Hindlimb muscle (tissue), 1 donor: ENCODE measurements at places on chromosomes 13 and 19. TPM values are rescaled to one million over a fixed set of nuclear protein-coding genes. Genes with fewer than 3 reads are reported as not detected.

The KLF1 gene
- 0.88 TPM for polyA plus RNA-seq

DNA sequence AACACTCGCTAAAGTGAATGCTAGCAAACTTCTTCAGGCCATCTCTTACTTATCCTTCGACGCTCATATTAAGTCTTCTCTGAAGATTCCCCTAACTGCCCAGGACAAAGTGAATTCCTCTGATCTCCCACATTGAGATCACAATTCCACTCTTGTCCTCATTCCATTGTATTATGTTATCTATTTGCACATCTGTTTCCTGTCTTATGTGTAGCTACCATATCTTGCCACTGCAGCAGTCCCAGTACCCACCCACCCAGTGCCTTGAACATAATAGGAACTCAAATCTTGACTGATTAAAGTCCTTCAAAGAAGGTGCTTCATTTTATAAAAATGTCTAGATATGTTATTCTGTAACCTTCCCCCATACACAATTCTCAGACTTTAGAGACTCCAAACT lies 702.3 kb downstream of the DIAPH3 start:
- DNase-seq, result no peak

GRCh38 chr19:48815870-48816501 lies 5.2 kb upstream of the BCAT2 start:
- no peak for DNase-seq

- DNase-seq, result no peak
Measured at GRCh38 chr13:79735228-79735627, 254.3 kb downstream of the NDFIP2 start.

The TMC4 gene
- 5.7 TPM for polyA plus RNA-seq

DNA sequence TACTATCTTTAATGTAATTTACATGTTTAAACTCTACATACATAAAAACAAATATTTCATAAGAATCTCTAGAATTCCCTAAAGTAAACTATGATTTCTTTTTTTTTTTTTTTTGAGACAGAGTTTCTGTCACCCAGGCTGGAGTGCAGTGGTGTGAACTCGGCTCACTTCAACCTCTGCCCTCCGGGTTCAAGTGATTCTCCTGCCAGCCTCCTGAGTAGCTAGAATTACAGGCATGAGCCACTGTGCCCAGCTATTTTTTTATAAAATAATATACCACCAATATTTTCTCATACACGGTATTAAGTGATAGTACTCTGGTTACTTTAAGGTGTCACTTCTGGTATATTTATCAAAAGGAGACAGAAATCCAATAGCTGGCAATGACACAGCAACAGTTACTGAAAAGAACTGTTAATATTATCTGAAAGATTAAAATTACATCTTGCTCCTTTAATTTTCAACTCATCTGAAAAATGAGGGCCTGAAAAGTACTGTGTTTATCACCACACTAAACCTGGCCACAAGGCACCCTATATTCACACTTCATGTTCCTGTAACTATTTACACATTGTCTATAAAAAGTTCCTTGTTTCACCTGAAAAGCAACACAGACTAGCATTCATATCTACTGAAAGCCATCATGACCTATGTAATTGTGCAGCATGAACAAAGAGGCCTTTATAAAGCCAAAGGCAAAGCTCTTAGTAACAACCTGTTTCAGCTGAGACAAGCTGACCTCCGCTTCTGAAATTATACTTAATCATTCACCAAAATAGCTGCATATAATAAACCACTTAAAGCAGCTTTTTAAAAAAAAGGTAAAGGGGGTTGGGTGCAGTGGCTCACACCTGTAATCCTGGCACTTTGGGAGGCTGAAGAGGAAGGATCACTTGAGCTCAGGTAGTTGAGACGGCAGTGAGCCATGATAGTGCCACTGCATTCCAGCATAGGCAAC lies 106.1 kb downstream of the SLC25A15 start:
- no peak for DNase-seq

DNA sequence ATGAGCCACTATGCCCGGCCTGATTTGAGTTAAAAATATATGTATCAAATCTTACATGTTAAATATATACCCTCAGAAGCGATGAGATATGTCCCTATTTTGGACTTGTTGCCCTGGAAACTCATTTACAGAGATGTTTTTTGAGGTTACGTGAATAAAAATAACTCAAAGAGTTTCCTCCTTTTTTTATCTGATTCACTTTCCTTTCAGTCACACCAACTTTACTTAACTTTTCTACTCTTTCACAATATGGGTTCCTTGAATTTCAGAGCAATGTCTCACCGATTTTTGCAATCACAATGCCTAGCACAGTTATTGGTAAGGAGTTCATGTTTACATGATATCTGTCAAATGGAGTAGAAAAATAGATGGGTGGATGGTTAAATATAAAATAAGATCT lies 2.3 kb downstream of the OR7C2 start:
- DNase-seq, result no peak

DNA sequence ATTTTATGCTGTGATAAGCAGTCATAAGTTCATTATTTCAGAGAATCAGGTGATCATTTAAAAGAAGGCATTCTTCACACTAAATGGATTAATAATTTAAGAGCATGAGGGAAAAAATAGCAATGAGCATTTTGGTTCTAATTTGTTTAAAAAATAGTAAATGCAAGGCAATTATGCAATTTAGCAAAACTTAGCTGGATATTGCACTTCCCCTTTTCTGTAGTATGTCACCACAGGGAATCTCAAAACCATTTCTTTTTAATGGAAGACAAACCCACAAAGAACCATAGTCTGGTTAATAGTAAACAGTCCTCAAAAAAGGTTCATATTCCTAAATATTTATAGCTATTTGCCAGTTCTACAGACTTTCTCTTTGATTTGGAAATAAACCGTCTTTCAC lies 30.2 kb downstream of the COG6 start:
- DNase-seq, result no peak

The NBEA gene
- 17.3 TPM for polyA plus RNA-seq

The KASH5 gene
- polyA plus RNA-seq, result not detected

The ZNF730 gene
- polyA plus RNA-seq, result 2.7 TPM

DNA sequence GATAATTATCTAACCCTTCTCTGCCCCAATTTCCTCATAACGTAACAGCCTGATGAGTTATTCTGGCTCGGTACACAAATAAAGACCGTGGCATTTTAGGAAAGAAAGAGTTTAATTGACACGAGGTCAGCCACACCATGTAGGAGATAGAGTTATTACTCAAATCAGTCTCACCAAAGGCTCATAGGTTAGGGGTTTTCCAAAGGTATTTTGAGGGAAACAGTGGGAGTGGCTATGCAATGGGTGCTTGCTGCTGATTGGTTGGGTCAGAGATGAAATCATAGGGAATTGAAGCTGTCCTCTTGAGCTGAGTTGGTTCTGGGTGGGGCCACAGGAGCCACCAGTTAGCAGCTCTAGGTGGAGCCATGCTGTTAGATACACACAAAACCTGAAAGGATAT lies 137.5 kb downstream of the FREM2 start:
- no peak for DNase-seq

DNA sequence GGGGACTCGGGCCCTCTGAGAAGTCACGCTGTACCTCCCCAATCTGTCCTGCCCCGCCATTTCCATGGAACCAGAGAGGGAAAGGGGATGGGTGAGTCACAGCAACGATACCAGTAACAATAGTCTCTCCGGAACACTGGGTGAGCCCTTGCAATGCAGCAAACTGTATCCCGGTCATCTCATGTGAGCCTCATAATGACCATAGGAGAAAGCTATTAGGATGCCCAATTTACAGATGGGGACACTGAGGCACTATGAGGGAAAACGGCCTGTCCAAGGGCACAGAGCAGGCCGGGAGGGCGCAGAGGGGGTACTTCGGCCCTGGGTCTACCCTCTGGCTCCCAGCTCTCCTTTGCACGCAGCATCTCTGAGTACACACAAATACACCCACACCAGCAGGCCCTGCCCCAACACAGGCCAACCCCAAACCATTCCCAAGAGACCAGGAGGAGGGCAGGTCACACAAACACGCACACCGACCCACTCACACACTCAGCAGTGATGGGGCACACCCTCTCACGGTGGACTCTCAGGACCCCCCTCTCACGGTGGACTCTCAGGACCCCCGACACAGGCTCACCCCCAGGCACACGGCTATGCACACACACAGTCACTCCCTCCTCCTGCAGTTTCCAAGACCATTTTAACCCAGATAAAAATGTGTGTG lies 18.2 kb downstream of the LRRC4B start:
- no peak for DNase-seq

DNA sequence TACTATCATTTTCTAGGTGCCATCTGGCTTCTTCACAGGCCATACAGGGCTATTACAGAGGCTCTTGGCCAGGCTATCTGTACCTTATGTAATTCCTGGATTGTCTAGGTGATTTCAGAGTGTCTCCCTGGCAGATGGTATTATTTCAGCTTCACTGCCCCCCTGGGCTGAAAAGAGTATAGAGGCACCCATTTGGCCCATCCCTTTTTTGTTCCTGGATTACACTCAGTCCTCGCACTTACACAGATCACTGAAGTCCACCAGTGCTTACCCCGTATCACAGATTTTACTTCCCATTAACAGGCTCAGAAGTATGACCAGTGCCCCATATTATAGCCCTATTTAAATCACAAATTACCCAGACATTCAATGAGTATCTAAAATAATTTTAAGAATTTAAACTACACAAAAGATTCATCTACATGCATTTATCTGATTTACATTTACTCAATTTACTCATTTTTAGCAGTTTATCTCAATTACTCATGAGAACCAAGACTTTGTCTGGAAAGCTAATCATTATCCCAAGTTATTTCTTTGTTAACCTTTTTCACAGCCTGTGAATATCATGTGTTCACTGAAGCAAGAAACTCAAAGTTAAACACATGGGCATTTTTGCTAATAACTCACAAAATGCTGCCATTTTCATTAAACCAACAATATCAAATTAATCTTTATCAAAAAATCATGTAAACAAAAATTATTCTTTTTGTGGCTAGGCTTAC lies 121.0 kb downstream of the PCDH20 start:
- no peak for DNase-seq

GRCh38 chr13:52092087-52092486 lies 36.8 kb downstream of the NEK5 start:
- no peak for DNase-seq

DNA sequence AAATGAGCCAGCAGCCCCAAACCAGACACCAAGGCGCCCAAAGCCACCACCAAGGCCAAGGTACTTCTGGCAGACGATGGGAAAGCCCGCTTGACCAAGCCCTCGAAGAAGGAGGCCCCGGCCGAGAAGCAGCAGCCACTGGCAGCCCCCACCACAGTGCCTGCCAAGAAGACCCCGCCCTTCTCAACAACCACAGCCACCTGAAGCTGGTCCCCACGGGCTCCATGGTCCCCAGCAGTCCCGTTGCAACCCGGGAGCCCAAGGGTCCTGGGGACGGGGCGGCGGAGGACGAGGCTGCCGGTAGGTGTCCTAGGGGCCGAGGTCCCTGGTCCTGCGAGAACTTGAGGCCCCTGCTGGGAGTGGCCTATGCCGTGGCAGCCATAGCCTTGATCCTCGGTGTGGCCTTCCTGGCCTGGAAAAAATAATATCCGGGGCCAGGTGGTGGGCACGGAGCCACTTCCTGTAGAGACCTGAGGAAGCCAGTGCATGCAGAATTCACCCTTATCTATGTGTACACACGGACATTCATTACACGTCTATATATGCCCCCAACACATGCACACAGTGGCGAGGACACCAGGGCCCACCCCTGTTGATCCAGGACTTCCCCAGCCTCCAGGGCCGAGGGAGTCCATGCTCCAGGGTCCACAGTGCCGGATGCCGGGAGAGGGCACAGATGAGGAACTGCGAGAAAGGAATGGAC lies 13.8 kb downstream of the C1QTNF9 start:
- DNase-seq, result no peak

DNA sequence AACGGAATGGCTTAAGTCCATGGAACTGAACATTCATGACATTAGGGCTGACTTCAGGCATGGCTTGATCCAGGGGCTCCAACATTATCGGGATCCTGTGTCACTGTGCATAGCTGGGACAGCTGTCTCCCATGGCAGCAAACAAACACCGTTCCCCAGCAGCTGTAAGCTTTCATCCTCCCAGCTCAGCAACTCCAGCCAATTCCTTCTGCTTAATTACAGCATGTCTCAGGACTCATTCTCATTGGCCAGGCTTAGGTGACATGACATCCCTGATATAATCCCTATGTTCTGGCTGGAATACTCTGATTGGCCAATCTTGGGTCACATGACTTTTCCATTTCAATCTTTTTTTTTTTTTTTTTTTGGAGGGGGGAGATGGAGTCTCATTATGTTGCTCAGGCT lies 10.9 kb upstream of the TLE5 start:
- peak; percentile 59 for DNase-seq

The ZNF729 gene
- polyA plus RNA-seq, result not detected

The ZNF134 gene
- polyA plus RNA-seq, result 11.5 TPM

DNA sequence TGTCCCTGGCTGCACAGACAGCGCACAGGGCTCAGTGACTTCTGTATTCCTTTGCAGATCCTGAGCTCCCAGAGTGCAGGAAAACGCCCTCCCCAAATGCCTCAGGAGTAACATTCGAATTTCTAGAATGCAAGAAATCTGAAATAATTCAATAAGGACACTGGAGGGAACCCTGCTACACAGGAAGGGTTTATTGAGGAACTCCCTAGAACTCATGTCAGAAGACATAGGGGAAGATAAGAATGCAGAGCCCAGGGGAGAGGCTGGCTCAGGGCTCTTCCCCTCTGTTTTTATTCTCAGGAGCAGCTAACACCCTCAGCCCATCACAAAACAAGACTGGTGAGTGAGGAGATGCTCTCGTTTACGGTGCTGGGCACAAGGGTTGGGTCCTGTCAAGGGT lies 6.8 kb downstream of the LILRA1 start:
- DNase-seq, result no peak

The CPB2 gene
- polyA plus RNA-seq, result 0.13 TPM

DNA sequence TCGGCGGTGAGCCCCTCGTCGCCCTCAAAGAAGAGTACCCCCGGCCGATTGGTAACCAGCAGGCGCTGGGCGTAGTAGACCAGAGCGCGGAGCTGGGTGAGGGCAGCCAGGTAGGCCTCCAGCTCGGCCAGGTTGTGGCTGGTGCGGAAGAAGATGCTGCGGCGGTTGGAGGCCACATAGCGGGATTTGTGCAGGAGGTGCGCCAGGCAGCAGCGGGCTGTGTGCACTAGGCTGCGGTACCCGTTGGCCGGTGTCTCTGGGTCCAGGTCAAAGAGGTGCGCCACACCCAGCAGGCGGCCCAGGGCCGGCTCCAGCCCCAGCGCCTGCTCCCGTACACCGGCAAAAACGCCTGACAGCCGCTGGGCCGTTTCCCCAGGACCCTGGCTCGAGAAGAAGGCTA lies 16.8 kb downstream of the LIPE start:
- DNase-seq, result no peak

- no peak for DNase-seq
Measured at GRCh38 chr13:75938811-75939560, 302.9 kb downstream of the LMO7 start.

The CD70 gene
- not detected for polyA plus RNA-seq

The SIGLEC10 gene
- polyA plus RNA-seq, result 1.7 TPM

The TTYH1 gene
- 3.2 TPM for polyA plus RNA-seq

GRCh38 chr13:97298816-97299215 lies 76.7 kb downstream of the MBNL2 start:
- DNase-seq, result no peak
